ENCODE measurements at places on chromosomes 16 and 17. TPM values are rescaled to one million over a fixed set of nuclear protein-coding genes. Genes with fewer than 3 reads are reported as not detected.

The MAZ gene
- 135 TPM for total RNA-seq

The HASPIN gene
- total RNA-seq, result 0.16 TPM

The CRHR1 gene
- not detected for total RNA-seq

The CHRNE gene
- total RNA-seq, result 1.6 TPM

The SPIRE2 gene
- total RNA-seq, result 1.7 TPM

The RPL38 gene
- 642 TPM for total RNA-seq
